ENCODE measurements at places on chromosomes 12 and 14.

DNA sequence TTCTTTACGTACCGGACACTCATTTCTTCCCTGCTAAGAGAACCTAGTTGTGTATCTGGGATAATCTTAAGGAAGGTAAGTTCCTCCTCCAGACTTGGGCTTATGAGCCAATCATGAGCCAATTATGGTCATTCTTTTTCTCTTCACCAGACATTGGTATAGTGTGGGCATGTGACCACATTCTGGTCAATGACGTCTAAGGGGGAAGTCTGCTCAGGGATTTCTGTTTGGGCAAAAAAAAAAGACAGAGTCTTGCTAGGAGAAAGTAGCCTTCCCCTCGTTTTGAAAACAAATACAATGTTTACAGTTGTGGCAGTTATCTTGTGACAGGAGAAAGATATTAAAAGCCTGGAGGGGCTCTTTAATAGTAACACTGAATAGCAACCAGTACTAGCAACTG, 20.1 kb upstream of the PLXNC1 start:
- no peak for DNase-seq

- DNase-seq: no peak
Measured at GRCh38 chr12:132321321-132322118, 7.9 kb downstream of the GALNT9 start.

DNA sequence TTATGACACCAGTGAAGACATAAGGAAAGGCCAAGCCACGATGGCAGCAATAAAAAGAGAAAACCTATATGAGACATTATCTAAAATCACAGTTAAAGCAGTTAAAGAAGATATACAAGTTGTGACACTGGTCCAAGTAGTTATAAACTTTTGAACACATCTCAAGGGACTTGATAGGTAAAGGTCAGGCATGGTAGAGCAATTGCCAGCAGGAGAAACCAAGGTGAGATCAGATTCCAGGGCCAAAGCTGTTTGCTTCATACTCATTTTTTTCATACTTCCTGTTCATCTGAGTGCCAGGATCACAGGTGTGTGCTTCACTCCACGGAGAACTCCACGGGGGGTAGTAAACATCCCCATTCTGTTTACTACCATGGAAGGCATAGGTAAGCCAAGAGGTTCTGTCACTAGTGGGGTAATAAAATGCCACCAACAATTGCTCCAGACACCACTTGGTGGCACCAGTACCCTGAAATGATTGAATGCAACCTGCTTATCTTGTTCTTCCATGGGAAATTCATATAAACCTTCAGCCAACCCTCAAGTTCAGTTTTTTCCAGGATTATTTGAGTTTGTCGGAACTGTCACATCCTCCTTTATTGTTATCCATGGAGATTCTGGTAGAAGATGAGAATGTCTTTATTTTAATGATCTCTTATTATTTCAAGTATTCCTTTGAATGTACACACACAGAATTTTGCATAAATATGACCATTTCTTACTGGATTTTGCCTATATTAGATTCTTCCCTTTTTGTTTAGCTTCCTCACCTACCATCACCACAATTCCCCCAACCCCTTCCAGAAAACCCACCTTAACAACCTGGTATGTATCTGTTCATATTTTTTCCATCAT, 59.2 kb upstream of the TSPAN8 start:
- no peak for DNase-seq

GRCh38 chr14:94269156-94269555, 23.9 kb downstream of the SERPINA10 start:
- no peak for DNase-seq

DNA sequence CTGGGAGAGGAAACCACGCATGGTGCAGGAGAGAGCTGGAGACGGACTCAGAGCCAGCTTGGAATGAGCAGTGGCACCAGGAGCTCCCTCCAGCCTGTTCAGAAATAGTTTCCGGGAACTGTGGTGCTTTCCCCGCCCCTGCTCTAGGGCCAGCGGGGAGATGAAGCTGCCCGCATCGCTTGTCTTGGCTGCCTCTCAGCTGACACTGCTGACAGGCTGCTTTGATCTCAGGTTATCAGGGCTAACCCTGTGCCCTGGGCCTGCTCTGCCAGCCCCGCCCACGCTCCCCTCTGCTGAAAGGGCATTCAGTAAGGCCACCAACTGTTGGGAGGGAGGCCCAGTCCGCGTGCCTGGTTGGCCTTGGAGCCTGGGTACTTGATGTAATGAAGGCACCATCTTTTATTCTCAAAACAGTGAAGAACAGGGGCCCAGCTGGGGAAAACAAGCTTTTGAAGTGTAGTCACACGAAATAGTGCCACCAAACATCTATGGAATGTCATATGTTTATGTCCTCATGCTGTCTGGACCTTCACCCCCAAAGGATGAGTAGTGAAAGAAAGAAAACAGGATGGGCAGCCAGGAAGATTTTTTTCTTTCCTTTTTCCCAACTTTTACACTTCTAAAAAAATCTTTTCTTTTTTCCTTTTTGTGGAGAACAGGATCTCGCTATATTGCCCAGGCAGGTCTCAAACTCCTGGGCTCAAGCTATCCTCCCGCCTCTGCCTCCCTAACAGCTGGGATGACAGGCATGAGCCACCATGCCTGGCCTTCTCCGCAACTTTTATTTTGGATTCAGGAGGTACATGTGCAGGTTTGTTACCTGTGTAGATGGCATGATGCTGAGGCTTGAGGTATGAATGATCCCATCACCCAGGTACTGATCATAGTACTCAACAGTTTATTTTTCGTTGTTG, 115.9 kb upstream of the TBX3 start:
- no peak for DNase-seq

DNA sequence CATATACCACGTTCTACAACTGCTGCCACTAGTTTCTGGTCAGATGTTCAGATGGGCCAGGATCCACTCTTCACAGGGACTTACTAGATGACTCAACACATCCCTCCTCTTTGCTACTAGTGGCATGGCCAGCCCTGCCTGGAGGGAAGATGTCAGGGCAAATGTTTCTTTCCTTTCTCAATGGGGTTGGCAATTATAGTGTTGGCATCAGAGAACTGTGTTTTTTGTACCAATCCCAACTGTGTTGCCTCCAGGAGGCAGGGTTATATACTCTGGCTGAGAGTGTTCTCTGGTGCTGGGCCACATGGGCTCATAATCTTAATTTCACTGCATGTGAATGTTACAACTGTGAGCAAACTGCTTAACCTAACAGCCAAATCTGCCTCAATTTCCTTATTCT, 69.9 kb upstream of the AVPR1A start:
- no peak for DNase-seq

- DNase-seq: no peak
Measured at GRCh38 chr14:74563233-74563585, 48.8 kb downstream of the LTBP2 start.

GRCh38 chr12:132151145-132151765, 7.0 kb downstream of the NOC4L start:
- no peak for DNase-seq

DNA sequence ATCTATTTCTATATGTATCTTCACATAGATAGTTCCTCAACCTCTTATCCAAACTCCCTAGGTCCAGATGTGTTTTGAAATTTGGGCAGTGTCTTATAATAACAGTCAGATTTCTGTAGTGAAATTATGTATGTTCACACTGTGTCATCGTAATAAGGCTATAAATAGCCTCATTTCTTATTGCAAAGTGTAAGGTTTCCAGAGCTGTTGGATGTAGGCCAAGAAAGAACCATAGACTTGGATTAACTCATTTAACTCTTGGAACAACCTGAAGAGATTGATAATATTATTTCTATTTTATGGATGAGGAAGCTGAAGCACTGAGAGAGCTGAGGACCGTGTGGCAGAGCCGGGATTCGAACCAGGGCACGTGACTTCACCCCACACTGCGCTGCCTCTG, 49.0 kb upstream of the PIWIL1 start:
- DNase-seq: no peak
